ENCODE measurements at places on chromosomes 4 and X. TPM values are rescaled to one million over a fixed set of nuclear protein-coding genes. Genes with fewer than 3 reads are reported as not detected.

TIMP1 gene
- total RNA-seq, result 35.4 TPM

PNMA6F gene
- not detected for total RNA-seq

FRG2 gene
- not detected for total RNA-seq

HSPA4L gene
- 8.1 TPM for total RNA-seq

FRMD7 gene
- not detected for total RNA-seq

TLR2 gene
- 0.30 TPM for total RNA-seq

CENPVL2 gene
- not detected for total RNA-seq

CPLX1 gene
- not detected for total RNA-seq

GLRB gene
- 9.7 TPM for total RNA-seq

All from epithelial cell of umbilical artery (primary cell).